Hepatocyte (in vitro differentiated cells): ENCODE measurements at places on chromosomes 5 and 9. TPM values are rescaled to one million over a fixed set of nuclear protein-coding genes. Genes with fewer than 3 reads are reported as not detected.

DNA sequence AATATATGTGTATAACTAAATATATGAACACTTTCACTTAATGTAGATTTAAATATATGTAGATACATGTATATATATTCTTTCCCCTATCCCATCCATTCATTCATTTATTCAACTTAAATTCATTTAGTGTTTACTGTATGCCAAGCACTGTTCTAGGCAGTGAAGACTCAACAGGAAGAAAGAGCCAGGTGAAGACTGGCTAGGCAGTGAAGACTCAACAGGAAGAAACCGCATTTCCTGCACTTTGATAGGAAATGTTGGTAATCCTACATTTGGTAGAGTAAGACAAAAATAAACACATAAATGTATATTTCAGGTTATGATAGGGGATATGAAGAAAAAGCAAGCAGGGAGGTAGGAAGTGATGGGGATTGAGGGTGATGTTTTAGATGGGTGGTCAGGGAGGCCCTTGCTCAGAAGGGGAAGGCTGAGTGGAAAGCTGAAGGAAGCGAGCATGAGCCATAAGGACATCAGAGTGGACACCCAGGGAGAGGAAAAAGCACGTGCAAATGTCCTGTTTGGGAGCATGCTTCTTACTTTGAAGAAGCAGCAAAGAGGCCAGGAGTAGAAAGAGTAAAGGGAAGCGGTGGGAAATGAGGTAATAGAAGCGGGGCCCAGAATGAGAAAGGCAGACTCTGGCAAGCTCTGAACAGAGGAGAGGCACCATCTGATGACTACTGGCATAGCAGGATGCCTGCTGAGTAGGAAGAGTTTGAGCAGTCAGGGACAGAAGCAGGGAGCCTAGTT is 227.8 kb upstream of the MAP3K1 start:
- DNase-seq: no peak
- no peak overlapping the region for H3K4me3 ChIP-seq
- no peak overlapping the region for H3K27ac ChIP-seq
- no peaks in the 10 kb centered on the region for H3K36me3 ChIP-seq

DNA sequence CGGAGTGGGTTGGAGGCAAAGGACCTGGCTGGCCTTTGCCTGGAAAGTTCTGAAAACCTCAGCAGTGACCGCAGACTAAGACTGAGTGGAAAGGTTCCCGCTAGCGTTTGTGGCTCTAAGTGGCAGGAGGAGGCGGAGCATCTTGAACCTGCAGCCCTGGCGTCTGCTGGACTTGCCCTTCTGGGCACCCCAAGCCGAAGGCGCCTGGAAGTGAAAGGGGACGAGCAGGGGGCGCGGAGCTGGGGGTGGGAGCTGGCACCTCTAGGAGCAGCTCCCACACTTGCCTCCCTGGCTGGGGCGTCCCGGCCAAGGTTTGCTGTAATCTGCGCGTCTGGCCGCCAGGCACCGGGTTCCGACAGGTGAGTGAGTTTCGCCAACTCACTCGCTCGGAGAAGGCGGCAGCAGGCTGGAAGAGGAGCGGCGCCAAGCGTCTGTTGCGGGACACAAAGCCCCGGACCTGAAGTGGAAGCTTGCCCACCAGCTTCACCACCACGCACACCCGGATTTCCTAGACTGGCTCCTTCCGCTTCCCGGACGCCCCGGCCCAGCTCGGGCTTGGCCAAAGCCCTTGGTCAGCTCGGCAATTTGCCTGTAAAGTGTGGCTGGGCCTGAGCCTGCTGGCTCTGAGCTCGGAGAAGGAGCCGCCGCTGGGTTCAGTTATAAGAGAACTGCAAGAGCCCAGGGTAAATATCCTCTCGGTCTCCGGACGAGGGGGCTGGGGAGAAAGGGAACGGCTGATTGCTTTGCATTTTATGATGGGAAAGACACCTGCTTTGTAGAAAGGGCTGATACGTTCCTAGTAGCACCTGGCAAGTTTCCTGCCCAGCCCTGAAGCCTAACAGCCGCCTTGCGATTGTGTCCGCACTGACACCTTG is at the start of gene GNA14:
TSS of gene GNA14 (minus strand) at position 89 of the 875 bp plus-strand sequence. CDS start 529 bp downstream, outside the sequence.
- no peaks in the 10 kb centered on the region for H3K36me3 ChIP-seq
- peaks cover 3% of the 10 kb centered on the region for H3K4me1 ChIP-seq
- DNase-seq: peak; percentile 61

GNA14 gene
- 1.2 and 3.1 TPM in 2 replicates for polyA plus RNA-seq

DNA sequence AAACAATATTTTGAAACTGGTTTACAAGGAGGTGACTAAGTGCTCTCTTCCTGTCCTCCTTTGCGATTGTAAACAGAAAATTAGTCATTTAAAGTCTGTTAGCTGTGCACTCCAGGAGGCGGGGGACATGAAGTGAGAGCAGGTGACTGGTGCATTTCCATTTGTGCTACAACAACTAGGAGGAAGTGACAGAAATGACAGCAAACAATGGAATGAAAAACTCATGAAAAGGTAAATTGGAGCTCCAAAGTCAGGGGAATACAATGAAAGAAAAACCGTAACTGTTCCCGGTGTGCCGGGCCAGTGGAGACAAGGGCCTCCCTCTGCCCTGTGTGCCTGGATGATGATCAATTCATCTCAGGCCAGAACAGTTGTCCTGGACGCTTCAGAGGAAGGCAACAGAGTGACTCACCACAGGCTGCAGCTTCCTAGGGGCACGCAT is 439.9 kb downstream of the GADD45G start:
- H3K4me1 ChIP-seq: peaks cover 3% of the 10 kb centered on the region
- H3K27ac ChIP-seq: peak overlapping the region; percentile 33
- H3K4me3 ChIP-seq: no peak overlapping the region

DNA sequence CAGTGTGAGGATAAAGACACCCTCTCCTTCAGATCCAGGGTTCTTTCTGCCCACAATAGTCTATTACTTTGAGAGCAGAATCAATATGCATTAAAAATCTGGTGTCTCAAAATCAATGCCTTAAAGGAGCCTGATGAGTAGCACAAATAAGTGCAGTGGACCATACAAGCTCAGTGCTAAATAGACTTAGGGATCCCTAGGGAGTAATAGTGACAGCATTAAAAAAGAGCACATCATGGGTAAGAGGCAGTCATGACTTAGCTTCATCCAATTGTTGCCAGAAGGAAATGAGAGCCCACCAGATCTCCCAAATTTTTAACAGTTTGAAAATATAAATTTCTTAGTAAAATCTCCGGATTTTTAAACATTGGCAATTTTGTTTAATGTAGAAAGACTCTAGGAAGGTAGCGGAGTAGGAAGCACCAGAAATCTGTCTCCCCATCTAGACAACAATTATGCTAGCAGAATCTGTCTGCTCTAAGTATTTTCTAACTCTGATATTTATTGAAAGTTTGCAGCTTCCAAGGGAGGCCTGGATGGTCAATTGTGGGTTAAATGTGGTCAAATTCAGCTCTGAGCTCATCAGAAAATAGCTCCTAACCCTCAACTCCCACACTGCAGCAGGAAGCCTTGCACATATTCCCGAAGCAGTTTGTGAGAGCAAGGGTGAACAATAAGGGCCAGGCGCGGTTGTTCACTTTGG is 443.9 kb downstream of the TLE1 start:
- no peaks in the 10 kb centered on the region for H3K27me3 ChIP-seq
- H3K36me3 ChIP-seq: no peaks in the 10 kb centered on the region
- no peak for DNase-seq
- H3K4me1 ChIP-seq: no peaks in the 10 kb centered on the region
- H3K4me3 ChIP-seq: no peak overlapping the region

FKTN gene
- 1.8 and 4.8 TPM in 2 replicates for polyA plus RNA-seq
